ENCODE measurements at places on chromosomes 2 and 18. TPM values are rescaled to one million over a fixed set of nuclear protein-coding genes. Genes with fewer than 3 reads are reported as not detected.
A peak's percentile ranks its signal among the peaks of the same experiment; 100 is the strongest.

Gene EHBP1
- polyA plus RNA-seq: 11.0 TPM

Gene NCKAP1
- 61.6 TPM for polyA plus RNA-seq

Gene NEB
- polyA plus RNA-seq: 16.1 TPM

DNA sequence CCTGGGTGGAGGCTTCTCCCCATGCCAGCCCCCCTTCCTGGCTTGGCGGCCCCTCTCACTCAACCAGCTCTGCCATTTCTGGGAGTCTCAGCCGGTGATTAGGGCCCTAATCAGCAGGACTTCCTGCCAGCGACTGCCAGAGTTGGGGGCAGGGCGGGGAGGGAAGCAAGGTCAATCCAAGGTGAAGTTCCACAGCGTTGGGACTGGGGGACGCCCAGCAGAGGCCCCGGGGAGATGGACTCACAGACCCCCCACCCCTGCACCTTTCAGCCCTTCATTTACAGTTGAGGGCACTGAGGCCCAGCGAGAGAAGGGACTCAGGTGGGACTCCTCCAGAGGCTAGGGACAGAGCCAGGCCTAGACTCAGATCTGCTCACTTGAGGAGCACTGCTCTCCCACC lies 65.3 kb downstream of the TNS1 start:
- DNase-seq: no peak

DNA sequence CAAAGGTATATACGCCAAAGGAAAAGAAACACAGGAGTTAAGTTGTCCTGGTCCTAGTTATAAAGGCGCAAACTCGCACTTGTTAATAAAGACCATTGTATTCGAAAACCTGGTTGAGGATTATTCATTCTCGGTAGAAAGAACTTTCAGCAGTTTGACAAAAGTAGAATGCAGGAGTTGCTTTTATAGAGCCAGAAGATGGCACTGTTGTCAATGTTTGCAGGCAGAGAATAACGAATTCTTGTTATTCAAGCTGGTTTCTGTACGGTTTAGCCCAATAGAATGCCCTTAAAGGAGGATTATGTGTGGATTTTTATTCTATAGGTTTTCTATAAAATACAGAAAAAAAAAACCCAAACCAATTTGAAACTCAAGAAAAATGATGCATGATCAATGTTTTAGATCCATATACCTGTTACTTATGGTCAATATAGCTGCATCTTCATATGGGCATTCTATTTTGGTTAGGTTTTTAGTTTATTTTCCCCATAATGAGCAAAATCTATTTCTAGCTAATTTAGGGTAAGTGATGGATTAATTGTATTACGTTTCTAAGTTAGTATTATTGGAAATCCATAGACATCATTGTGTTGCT lies 510.3 kb downstream of the PLCL1 start:
- DNase-seq: peak; percentile 61

DNA sequence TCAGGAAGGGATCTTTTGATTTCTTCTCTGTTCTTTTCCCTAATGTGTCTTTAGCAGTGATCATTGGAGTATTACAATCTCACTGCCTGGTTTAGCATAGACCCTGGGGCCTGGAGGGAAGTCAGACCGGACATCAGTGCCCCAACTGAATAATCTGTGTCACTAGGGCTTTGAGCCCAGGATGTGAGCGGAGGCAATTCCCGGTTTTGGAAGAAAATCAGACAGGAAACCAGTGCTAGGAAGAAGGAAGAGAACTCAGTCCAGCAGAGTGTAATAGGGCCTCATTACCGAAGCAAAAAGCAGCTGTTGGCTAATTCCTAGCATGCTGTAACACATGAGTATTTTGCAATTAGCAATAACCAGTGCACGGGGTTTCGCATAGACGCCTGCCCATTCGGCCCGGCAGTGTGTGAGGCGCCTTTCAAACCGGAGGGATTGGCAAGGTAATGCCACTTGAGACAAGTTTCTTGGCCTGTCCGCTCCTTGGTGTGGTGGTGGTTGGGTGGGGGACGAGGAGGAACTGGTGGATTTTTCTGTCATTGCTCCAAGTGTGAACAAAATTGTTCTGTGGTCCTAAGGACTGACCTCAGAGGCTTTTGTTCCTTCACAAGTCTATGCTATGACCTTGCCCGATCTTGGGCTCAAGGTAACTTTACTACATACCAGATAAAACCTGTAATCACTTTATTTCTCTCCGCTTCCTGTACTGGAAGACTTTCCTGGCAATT lies 2.8 kb downstream of the FOSL2 start:
- DNase-seq: peak; percentile 83

DNA sequence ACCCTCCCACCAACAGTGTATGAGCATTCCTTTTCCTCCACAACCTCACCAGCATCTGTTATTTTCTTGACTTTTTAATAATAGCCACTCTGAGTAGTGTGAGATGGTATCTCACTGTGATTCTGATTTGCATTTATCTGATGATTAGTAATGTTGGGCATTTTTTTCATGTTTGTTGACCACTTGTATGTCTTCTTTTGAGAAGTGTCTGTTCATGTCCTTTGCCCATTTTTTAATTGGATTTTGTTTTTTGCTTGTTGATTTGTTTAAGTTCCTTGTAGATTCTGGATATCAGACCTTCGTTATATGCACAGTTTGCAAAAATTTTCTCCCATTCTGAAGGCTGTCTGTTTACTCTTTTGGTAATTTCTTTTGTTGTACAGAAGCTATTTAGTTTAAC lies 59.1 kb downstream of the SP100 start:
- no peak for DNase-seq

DNA sequence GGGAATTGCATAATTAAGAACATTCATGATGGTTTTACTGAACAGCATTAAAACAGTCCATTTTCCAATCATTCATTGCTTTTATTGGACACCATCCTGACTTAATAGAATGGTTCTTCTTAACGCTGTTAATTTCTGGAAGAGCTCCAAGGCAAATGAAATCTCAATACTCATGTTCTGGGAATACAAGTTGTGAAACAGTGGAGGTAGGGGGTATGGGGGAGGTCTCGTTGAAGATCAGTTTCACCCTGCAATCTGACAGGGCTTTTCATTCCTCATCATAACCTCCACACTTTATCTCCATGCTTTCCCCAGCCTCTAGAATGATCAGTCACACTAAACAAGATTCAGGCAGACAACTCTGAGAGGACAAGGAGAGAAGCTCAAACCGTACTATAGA lies 113.6 kb downstream of the ETAA1 start:
- no peak for DNase-seq

DNA sequence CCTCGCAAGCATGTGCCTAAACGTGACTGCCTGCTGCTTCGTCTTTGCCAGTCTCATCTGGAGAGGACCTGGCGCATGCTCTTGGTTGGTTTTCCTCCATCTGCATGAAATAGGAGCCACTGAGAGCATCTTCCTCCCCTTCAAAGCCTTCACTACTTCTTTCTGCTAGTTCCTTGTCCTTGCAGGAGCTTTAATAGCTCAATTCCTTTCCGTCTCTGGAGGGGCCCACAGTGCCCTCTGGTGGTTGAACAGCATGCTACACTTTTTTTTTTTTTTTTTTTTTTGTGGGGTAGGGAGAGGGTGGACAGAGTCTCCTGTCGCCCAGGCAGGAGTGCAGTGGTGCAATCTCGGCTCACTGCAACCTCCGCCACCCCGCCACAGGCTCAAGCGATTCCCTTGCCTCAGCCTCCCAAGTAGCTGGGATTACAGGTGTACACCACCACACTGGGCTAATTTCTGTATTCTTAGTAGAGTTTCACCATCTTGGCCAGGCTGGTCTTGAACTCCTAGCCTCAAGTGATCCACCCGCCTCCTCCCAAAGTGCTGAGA lies 59.6 kb downstream of the SP110 start:
- peak; percentile 58 for DNase-seq

- DNase-seq: no peak
Observed at GRCh38 chr2:128169497-128169896, 78.5 kb downstream of the UGGT1 start.

- peak; percentile 47 for DNase-seq
Observed at GRCh38 chr2:233349005-233349998, 5.0 kb upstream of the DGKD start.

- DNase-seq: no peak
Observed at GRCh38 chr2:133579274-133579673, 11.0 kb upstream of the NCKAP5 start.

DNA sequence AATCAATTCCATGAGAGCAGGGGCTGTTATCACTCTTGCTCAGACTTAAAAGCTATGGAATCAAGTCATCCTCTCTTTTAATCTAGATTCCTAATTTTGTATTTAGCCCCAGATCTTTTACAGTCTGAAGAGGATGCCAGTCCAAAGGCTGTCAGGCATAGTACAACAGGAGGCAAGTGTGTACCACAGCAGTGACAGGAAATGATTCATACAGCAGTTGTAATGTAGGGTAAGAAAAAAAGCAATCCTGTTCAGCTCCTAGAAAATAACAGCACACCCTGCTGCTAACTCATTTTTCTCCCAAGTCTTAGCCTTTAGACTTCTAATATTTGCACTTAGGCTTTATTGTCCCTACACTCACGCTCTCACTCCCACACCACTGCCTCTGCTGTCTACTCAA lies 127.8 kb upstream of the SYT4 start:
- DNase-seq: no peak

GRCh38 chr2:30351949-30352348 lies 95.1 kb upstream of the LCLAT1 start:
- no peak for DNase-seq

DNA sequence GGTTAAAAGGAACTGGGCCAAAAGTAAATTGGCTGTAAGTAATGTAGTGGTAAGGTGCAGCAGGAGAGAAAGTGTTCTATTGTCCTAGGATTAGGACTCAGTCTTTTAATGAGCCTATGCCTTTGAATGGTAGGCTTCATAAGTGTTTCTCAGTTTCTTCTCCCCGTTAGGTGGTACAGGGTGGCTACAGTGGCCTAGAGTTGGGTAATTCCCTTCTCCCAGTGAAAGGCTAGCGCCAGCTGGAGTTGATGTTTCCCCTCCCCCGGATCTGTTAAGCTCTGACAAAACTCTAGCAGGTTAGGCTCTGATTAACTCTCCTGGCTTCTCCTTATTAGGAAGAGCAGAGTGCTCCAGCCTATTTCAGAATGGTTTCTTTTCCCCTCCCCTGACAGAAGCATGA lies 127.7 kb downstream of the DNAH6 start:
- no peak for DNase-seq
